SK-N-SH treated with all-trans-retinoic acid at 6 μM for 48 hours (cell line): ENCODE measurements at places on chromosomes 4 and X.

DNA sequence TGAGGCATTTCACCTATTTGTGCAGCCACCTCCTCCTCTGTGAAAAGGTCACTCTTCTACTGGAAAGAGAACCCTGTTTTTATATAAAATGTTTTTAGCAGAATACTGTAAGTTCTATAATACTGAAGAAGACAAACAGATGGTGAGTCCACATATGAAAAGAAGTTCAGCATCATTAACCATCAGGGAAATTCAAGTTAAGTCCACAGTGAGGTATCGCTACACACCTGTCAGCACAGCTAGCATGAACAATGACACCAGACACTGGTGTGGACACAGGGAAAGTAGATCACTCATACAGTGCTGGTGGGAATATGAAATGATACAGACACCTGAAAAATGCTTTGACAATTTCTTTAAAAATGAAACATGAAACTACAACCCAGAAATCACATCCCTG is 133.0 kb downstream of the MAD2L1 start:
- ATAC-seq = no peak

GRCh38 chr4:26334366-26334765 is 13.6 kb downstream of the RBPJ start:
- ATAC-seq = no peak

DNA sequence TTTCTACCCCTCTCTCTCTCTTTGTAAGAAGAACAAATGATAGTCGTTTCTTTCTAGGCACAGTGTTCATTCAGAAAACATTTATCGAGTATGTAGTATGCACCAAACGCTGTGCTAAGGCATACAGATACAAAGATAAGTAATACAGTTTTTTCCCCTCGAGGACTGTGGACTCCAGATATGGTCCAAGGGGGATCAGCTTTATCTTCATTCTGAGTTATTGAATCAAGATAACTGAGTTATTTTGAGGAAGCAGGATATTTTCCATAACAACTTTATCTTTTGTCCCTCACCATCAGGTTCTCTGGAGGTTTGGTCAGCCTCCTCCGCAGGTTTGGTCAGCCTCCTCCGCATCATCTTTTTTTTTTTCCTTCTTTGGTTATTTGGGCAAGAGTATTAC is 15.0 kb downstream of the EREG start:
- no peak for ATAC-seq

- no peak for ATAC-seq
These were observed 56.6 kb downstream of the GRSF1 start for GRCh38 chr4:70783096-70783495.

DNA sequence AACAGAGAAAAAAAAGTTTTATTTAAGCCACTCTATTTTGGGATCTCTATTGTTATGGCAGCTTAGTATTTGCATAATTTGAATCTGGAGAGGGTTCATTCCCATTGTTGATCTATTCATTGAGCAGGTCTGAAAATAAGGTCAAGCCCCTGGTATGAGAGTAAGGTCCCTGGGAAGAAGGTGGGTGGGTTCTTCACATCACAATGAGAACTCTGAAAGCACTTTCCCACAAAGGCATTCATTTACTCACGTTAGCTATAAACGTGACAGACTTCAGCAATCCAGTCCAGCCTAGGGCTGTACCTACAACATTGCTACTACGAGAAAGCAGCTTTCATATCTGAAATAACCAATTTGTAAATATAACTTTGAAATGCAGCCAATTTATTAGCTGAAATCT is 126.2 kb downstream of the CORIN start:
- no peak for ATAC-seq

DNA sequence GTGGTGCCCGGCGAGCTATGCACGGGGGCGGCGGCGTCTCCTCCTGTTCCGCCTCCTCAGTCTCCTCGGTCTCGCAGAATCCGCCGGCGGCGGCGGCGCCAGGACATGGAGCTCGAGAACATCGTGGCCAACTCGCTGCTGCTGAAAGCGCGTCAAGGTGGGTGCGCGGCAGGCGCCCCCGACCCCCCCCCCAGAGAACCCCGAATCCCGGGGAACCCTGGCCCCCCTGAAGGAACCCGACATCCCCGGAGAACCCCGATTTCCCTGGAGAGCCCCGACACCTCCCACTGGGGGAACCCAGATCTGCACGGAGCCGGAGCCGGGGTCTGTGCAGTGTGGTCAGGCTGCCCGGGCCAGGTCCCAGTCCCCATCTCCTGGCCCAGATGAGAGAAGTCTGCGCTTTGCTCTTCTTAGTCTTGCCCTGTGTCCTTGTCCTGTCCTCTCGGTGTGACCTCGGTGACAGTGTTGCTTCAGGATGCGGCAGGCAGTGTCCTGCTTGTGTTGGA is 648 bp downstream of the GRK4 start:
- ATAC-seq = peak; percentile 55
